ENCODE measurements at places on chromosomes 3 and 15.

- DNase-seq, result no peak
Measured at GRCh38 chr3:16059711-16060357, 114.6 kb upstream of the GALNT15 start.

- no peak for DNase-seq
Measured at GRCh38 chr3:179181021-179181472, 32.9 kb downstream of the PIK3CA start.

- DNase-seq, result no peak
Measured at GRCh38 chr3:58020783-58021071, 12.5 kb downstream of the FLNB start.

DNA sequence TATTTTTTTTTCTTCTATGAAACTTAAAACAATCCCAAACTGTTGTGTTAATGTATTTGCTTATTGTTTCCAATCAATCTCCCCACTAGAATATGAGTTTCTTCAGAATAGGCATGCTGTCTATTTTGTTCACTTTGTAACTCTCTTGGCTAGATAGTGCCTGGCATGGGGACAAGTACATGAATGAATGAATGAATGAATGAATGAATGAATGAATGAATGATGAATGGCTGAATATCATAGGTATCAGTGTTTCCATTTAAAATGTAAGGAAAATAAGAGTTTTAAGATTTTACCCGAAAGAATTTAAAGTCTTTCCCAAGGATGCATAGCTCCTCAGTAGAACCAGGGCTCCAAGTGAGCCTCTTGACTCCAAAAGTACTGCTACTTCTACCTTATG lies 294.9 kb upstream of the GADL1 start:
- DNase-seq, result no peak

GRCh38 chr3:48514431-48515227 lies 10.7 kb upstream of the SHISA5 start:
- DNase-seq, result no peak

Measured in T-cell (primary cell).